ENCODE measurements at places on chromosomes 2 and 18.

DNA sequence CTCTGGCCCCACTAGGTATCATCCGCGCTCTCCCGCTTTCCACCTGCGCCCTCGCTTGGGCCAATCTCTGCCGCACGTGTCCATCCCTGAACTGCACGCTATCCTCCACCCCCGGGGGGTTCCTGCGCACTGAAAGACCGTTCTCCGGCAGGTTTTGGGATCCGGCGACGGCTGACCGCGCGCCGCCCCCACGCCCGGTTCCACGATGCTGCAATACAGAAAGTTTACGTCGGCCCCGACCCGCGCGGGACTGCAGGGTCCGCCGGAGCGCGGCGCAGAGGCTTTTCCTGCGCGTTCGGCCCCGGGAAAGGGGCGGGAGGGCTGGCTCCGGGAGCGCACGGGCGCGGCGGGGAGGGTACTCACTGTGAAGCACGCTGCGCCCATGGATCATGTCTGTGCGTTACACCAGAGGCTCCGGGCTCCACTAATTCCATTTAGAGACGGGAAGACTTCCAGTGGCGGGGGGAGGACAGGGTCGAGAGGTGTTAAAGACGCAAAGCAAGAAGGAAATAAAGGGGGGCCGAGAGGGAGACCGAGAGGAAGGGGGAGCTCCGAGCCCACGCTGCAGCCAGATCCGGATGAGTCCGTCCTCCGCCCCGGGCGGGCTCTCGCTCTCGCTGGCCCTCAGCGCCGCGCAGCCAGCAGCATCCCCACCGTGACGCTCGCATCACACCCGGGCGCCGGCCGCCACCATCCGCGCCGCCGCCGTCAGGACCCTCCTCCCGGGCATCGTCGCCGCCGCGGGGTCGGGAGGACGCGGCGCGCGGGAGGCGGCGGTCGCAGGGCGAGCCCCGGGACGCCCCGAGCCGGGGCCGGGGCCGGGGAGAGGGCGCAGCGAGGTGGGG is 664 bp downstream of the NETO1 start:
- DNase-seq = peak; percentile 62

GRCh38 chr2:153145470-153145978 is 333.0 kb downstream of the RPRM start:
- no peak for DNase-seq

DNA sequence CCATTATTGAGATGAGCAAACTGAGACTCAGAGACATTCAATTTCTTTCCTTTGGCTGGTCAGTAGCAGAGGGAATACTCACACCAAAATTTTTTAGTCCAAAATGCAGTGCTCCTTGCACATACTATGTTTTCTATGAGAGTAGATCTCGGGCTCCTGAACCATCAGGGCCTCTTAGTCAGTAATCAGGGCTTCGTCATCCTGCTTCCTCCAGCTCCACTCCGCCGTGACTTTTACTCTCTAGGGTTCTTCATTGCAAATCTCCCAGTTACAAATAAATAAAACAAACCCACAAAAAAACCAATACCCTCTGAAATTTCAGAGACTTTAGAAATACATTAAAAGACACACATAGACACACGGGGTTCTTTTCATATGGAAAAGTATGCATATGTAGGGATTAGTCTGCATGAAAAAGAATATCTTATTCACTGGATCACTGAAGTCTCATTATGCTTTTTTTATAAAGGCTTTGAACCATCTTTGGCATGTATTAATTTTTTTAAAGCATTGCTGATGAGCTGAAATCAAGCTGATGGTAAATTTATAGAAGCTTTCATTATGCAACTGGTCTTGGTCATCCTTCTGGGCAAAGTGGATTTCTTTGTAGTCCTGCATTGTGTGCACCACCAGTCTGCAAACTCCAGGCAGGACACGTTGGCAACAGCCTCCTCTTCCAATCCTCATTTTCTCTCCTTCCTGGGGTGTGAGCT is 235.0 kb downstream of the ICOS start:
- DNase-seq = no peak

DNA sequence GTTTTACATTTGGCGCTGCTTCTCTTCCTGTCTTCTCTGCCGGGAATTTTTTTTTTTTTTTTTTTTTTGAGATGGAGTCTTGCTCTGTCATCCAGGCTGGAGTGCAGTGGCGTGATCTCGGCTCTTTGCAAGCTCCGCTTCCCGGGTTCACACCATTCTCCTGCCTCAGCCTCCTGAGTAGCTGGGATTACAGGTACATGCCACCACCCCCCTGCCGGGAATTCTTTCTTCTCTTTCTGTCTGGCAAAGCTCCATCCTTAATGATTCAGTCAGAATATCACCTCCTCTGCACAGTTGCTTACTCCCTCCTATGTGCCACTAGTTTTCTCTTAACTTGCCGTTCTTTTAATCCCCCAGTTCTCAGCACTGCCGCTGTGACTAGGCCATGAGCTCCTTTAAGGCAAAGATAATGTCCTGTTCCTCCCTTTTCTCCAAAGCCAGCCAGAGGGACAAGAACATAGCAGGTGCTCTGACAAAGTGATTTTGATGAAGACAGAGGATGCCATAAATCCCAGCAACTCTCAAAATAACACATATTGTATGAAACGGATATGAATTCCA is 112.1 kb upstream of the LRATD1 start:
- no peak for DNase-seq

DNA sequence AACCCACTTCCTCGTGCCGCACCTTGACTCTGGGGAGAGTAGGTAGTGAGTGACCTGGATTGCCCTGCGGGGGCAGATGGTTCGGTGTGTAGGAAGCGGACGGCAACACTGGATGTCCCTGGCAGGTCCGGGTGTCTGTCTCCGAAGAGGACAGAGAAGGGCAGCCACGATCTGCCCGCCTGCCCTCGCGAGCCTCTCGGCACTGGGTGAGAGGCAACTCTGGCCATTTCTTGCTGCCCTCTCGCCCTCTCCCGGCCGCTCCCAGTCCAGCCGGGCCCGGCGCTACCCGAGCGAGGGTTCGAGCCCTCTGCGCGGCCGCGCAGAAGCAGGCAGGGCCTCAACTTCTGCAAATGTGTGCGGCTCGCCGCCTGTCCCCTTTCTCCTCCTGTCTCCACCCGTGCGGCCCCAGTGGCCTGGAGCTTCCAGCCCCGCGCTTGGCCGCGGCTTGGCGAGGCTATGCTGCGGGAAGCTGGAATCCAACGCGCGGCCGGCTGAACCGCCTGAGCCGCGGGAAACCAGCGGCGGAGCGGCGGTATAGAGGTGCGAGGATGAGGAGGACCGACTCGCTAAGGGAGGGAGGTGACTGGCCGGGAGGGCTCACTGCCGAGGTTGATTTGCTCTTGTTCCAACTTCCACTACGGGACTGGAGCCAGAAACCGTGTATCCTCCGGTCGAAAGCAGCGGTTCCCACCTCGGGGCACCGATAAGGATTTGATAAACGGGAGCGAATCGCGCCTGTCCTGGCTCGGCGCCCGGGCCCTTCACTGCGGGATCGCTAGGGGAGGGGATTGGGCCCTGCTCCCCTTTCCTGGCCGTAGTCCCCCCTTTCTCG is 1.5 kb downstream of the EPAS1 start:
- DNase-seq = peak; percentile 57

DNA sequence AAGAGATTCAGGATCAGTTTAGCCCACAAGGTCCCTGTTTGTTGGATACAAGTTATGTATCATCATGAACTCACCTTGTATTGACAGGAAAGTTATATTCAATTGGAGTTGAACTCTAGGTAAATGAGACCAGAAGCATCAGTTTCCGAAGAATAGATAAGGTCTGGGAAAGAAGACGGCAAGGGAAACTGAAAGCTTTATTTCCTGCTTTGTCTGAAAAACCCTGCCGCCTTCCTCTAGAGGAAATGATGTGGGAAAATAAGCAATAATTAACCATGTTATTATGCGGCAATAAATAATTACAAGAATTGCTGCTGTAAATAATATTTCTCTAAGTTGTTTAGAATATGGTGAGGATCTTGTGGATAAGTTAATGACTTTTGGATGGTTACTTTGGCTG is 32.0 kb downstream of the LPIN1 start:
- no peak for DNase-seq

GRCh38 chr2:96150007-96150640 is 4.9 kb upstream of the DUSP2 start:
- DNase-seq = no peak

- DNase-seq = no peak
Observed at GRCh38 chr2:227827143-227827542, 13.5 kb downstream of the CCL20 start.

- peak; percentile 16 for DNase-seq
Observed at GRCh38 chr2:216827073-216827720, 32.7 kb downstream of the TNP1 start.

DNA sequence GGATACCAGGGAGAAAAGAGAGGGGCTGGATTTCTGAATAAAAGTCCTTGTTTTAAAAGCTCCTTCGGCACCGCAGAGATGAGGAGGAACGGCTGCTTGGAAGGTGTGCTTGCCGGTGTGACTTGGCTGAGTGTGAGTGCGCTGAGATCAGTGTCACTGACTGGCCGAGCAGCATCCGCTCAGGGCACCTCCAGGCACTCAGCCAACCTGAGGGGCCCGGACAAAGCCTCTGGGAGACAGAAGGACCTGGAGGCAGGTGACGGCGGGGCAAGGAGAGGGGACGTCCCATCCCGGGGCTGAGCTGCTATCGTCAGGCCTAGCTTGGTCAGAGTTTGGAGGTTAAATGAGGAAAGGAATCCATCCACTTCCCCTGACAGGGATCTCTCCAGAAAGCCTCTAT is 16.8 kb upstream of the ALLC start:
- no peak for DNase-seq

DNA sequence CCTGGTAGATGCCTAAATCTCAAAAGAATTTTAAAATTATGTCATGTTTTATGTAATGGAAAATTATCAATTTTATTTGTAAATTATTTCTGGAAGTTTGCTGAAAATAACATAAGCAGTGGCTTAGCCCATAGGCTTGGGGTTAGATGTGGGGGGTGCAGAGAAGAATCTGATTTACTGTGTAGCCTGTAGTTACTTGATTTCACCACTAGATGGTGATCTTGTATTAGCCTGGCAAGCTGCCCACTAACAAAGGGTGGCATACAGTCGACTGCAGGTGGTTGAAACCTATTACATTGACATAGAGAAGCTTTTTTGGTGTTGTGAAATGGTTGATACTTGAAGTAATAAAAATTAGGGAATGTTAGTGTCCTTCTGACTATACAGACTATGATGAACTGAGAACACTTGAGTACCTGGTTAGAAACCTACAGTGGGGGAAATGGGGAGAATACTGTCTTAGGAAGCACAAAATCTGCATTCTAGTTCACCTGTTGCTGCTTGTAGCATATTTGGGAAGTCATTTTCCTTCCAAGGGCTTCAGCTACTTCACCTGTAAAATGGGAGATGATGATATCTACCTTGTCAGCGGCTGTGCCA is 191.0 kb upstream of the LHCGR start:
- DNase-seq = peak; percentile 74

DNA sequence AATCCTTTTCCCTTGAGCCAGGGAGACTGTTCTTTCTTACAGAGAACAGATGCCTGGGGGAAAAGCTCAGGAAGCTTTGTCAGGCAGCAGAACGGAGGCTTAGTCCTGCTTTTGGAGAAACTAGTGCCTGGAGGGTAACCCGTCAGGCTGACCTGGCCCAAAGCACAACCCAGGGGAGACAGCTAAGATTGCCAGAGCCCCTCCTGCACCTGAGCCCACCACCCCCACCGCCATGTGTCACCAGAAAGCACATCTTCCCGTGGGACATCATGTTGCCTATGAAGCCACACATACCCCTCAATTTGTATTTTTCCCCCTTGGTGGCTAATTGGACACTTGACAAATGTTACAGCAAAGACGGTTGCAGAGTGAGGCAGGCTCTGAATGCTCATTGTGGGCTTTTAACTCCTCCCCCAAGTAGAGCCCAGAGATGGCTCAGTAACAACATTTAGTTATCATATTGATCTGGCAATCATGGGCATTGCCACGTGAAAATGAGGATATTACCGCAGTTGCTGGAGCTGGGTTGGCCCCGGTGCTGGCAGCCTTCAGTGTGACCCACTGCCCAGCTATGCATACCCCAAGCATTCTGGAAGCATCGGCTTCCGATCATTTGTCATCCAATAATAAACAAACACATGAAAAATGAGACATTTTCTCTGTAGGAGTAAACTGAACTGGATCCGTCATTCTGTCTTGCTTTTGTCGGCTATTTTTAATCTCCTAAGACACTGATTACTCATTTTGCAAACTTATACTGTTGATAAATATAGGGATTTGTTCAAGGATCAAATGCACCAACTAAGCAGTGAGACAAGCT is 229.5 kb downstream of the ATAD2B start:
- peak; percentile 61 for DNase-seq

- peak; percentile 31 for DNase-seq
Observed at GRCh38 chr2:126187668-126188067, 468.3 kb upstream of the GYPC start.

DNA sequence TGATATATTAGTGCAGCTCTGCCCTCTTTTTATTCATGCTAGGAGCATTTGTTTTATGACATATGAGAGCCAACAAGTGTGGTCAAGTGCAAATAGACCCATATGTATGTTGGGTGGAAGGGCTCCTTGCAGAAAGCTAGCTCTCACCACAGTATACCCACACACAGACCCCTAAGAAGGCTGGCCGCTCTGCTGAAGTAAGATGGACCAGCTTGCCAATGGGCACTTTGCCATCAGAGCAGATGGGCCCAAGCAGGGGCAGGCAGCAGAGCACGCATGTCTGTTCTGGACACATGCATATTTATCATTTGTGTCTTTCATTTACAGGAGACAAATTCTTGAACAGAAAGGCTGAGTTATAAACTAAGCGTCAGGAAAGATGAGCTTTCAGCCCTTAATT is 187.5 kb upstream of the DTNA start:
- DNase-seq = no peak

- DNase-seq = no peak
Observed at GRCh38 chr2:224915136-224915535, 127.1 kb downstream of the DOCK10 start.

DNA sequence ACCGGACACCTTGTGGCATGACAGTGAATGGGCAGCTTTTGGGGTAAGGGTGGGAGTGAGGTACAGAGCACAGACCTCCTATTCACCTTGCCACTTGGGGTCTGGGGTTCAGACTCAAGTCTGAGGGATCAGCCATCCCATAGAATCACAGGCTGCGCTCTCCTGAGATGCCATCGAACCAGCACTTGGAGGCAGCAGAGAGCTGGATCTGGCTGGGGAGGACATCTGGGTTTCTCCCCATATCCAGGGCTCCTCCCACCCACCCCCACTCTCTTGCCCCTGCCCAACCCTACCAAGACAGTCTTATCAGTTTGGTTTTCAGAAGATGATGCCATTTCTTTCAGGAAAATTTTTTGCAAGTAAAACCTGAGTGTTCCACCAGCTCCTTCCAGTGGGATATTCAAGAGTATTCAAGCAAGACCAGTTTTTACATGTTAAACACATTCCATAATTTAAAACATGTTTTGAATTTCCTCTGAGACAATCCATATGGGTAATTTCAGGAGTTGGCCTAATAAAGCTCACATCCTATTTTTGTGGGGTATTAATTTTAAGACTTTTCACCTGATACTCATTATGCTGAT is 29.2 kb upstream of the TEX44 start:
- DNase-seq = peak; percentile 71

- DNase-seq = peak; percentile 24
Observed at GRCh38 chr18:44133483-44133882, 547.2 kb upstream of the SETBP1 start.
